Cardiac muscle cell (in vitro differentiated cells and primary cell): ENCODE measurements at places on chromosomes 12 and 14. TPM values are rescaled to one million over a fixed set of nuclear protein-coding genes. Genes with fewer than 3 reads are reported as not detected.
A peak's percentile ranks its signal among the peaks of the same experiment; 100 is the strongest.

- DNase-seq = no peak
Observed at GRCh38 chr14:42911642-42912041, 1305.0 kb downstream of the LRFN5 start.

- no peak for DNase-seq
Observed at GRCh38 chr12:105418821-105419291, 88.4 kb downstream of the C12orf75 start.

DNA sequence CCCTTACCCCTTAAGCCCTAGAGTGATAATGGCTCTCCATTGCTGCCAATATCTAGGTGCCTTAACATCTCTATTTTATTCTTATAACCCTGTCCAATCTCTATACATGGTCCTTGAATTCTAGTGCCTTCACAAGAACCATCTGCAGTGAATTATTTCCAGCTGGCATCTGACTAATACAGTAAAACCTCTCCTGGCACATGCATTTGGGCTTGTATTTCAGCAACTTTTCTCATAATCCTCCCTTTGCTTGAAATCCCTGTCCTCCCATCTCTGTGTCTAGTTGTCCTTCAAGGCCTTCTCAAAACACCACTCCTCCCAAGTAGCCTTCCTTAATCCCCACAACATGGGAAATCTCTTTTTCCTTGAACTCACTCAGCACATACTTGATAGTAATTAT, 14.2 kb upstream of the HMGA2 start:
- no peak for DNase-seq

Gene SMCO2
- not detected in 2 replicates for polyA plus RNA-seq

Gene MYF6
- polyA plus RNA-seq = not detected in 2 replicates

Gene SLC7A7
- 1.4 and 1.9 TPM in 2 replicates for polyA plus RNA-seq

GRCh38 chr12:65756956-65757511, 67.2 kb upstream of the HMGA2 start:
- DNase-seq = no peak

DNA sequence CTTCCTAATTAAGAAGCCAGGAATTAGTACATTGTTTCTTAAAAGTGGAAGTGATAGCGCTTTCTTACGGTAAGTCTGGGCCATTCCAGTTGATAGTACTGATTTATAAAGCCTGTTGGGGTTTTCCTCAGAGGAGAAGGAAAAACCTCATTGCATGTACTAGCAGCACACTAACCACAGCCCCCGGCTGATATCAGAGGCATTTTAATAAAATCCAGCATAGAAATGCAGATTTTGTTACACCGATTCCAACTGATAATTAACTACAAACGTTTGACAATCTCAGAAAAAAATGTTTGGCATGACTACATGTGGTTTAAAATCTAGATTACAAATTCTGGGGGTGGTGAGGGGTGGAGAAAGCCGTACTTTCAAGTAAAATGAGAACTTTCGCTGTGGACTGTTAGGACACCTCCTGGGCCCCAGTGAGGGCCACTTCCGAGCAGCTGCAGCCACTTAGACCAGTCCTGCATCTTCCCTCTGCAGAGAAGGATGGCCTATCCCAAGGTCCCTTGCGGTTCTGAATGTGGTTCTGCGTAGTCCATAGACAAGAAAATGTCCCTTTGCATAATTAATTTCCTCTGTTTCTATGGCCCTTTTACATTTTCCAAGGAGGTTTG, 374.4 kb downstream of the NUAK1 start:
- peak; percentile 59 for DNase-seq

DNA sequence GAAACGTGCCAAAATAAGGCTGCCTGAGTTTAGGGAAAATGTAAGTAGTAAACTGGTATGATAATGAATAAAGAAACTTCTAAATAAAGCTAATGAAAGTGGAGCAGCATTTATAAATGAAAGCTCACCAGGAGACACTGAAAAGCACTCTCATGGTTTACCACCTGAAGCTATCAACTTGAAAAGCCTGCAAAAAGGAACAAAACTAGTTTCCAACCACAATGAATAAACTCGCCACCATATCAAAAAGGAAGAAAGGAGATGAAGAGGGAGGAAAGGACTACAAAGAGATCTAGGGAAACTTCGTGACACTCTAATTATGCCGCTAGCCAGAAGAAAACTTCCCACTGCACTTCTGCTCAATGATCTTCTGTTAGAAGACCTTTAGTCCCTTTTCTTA, 66.7 kb downstream of the MED13L start:
- DNase-seq = no peak

- DNase-seq = peak; percentile 10
Observed at GRCh38 chr12:53844994-53845844, 93.4 kb upstream of the HOXC13 start.
